Fibroblast of the conjunctiva (primary cell): ENCODE measurements at places on chromosomes 7 and 10.

- DNase-seq: no peak
These were observed 227.0 kb upstream of the AOAH start for GRCh38 chr7:36951257-36951697.

GRCh38 chr10:62048919-62049623, 147.6 kb downstream of the ARID5B start:
- peak; percentile 97 for DNase-seq

- no peak for DNase-seq
These were observed 32.8 kb downstream of the CAMK1D start for GRCh38 chr10:12382157-12382548.

GRCh38 chr10:85642082-85642420, 724.5 kb downstream of the GRID1 start:
- no peak for DNase-seq

DNA sequence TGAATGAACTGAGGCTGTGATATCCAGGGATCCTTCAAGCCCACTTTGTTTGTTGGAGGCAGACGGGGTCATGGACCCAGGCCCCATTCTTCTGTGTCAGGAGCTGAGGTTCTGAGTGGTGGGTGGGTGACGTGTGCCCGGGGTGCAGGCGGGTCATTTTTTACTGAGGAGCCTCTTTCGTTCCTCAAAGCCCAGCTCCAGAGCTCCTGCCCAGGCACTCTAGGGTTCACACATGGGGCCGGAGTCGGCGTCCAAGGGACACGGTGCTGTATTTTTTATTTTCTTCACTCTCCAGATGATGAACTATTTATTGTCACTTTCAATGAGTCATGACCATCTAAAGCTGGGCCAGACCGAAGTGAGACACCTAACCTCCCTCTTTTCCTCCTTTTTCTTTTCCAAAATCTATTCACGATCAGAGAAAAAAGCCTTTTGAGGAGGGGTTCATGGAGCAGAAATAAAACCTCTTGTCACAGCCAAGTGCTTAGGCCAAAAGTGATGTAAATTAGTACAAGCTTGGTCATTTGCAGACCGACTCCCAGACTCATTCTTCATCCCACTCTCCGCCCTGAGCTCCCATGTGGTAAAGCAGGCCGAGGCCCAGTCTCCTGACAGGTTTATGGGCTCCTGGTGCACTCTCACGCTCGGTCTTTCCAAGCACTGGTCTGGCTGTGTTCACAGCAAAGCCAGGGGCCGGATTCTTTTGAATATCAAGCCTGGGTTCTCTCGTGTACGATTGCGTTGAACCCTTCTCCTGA, 41.4 kb upstream of the PITRM1 start:
- no peak for DNase-seq

GRCh38 chr10:110323503-110323902, 18.8 kb upstream of the SMNDC1 start:
- DNase-seq: no peak

- DNase-seq: no peak
These were observed 4.2 kb downstream of the FGFR2 start for GRCh38 chr10:121594076-121594475.

DNA sequence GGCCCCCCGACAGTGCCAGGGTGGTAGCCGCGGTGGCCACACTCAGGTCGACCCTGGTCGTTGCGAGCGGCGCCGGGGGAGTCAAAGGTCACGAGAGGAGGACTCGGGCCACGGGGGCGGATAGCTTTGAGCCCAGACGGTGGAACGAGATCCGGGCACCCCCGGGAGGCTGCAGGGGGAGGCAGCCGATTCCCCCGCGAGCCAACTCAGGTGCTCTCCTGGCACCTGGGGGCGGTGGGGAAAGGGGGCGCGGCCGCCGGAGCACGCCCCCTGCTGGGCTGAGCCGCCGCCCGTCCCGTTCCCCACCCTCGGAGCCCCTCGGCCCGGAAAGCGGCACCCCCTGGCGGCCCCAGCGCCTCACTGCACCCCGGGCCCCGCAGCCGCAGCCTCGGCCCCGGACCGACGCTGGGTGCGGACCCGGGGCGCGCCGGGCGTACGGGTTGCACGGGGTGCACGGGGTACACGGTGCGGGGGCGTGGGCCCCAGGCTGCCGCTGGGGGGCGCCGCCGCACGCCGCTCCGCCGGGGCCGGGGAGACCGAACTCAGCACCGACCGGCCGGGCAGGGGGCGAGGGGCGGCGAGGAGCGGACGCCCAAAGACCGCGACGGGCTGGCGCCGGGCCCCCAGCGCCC, 521 bp upstream of the NYAP1 start:
- no peak for DNase-seq

DNA sequence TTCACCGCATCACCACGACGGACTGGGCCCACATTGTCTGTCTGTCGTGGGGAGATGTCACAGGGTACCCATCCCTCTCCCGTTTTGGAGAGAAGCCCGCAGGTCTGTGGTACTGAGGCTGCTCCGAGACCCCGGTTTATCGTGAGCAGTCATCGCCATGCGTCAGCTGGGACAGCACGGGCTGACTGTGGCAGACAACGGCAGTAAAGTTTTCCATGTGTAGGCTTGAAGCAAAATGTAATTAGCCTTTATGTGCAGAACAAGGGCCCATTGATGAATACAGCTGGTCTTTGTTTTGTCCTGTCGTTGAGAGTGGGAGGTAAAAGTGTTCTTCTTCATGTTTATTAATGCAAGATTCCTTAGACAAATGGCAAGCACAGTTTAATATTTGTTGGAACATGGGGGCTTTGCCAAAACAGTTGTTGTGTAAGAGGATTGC, 167.4 kb upstream of the SH2B2 start:
- DNase-seq: no peak

DNA sequence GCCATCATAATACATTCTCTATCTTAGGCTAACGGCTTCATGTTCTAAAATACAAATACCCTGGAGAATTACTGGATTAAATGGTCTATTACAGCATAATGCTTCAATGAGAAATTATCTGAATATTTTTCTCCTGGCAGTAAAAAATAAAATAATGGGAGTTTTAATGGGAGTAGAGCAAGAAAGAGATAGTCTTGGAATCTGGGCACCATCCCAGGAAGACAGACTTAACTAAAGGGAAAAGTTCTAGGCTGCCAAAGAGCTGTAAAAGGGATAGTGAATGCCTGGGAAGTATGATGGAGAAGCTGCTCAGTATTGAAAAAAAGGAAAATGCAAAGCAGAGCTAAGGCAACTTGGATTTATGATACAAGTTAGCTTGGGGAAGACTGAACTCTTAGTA, 12.1 kb upstream of the SYPL1 start:
- DNase-seq: no peak

DNA sequence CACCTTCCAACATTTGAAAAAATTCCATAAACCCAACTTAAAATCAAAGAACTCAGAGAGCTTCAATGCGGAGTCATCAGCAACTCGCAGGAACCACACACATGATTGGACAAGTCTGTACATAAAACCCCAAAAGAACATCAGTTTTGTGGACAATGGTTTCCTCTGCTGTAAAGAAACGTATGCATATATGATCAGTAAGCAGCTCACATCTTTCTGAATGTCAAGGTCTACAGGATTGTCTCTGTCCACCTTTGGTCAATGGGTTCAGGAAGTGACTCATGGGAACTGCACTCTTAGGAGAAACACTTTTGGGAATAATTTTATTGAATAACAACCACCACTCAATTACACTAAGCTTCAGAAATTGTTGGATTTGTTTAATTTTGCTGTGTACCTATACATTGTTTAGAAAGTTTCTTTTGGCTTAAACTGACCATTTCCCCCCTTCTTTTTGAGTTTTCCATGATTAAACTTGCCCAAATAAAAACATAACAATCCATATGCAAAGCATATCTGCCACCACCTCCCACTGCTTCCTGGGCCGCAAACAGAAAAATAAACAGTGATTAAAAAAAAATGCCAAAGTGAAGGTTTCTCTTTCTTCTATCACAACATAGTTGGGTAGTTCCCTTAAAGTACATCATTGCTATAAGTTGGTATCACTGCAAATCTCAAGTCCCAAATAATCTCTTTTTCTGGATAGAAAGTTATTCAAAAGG, 27.3 kb upstream of the AFAP1L2 start:
- DNase-seq: no peak

DNA sequence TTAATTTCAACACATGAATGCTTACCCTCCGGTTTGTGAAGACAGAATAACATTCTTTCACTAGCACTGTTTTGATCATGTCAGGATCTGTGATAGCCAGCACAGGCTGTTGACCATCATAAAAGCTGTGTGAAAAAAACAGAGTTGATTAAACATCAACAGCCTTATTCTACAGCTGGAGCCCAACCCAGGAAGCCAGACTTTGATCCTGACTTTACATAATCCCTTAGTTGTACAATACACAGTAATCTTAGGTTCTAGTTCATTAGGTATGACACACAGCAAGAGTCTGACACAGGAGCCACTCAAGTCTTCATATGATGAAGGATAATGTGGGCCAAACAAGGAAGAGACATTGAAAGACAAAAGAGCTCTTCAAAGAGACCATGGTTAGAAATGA, 11.4 kb downstream of the CYP3A4 start:
- DNase-seq: no peak

DNA sequence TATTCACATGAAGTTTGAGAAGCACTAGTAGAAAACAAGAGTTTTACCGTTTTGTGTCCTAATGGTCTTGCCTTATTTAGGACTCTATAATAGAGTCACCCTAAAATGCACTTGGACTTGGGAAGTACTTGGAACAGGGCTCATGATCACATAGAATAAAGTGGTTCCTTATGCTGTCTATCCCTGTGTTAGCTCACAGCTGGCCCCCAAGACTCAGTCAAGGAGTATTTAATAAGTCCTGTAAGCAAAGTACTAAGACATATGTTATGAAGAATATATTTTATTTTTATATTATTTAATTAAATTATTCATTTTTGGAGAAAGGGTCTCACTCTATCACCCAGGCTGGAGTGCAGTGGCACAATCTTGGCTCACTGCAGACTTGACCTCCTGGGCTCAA, 54.5 kb downstream of the XRCC2 start:
- no peak for DNase-seq

DNA sequence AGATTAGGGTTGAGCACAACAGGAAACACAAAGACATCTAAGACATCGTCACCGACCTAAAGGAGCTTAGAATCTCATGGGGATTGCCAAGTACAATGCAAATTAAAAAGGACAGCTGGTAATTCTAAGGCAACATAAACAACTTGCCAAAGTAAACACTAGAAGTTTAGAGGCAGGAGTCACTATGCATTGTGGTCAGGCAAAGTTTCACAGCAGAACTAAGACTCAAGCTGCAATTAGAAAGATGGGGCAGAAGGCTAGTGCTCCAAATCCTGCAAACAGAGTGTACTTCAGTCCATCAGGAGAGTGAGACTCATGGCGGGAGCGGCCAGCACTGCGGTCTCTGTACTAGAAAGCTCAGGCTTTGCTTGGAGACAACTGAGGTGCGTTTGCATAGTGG, 52.7 kb downstream of the HIPK2 start:
- peak; percentile 47 for DNase-seq

DNA sequence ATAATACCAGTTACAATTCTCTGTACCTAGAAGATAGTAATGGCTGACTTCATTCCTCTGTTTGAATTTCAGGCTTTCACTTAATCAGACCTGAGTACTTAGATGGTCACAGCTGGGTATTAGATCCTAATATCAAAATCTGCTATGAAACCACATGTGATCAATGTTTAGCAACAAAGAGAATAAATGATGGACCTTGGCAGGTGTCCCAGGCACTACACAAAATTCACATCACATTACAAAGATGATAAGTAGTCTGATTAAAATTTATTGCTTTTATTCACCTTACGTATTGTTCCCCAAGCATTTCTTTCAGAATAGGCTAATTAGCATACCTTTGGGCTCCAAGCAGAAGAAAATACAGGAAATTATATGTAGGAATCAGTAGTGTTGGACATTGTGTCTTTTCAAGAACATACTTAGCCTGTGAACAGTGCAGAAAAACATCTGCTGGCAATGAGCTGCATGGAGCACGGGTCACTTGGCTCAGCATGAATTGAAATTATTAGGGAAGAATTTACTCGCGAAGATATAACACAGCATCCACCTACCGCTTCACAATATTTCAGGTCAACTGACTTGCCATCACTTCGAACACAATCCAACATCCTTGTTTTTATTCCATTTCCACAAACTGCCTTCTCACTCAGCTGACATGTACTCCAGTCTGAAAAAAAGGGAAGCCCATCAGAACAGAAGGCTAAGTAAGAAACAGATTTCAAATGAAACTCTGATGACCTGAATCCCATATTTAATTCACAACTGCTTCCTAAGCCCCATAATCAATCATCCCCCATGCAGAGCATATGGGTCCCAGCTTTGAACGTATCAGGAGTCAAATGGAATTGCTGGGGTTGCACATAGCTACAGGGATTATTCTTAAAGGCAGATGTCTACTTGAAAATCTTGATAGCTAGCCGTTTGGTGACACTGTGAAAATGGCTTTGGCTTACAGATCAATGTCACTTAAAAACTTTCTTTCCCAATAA, 421.0 kb downstream of the THSD7A start:
- DNase-seq: no peak

GRCh38 chr10:69327463-69328379, 49.4 kb downstream of the HK1 start:
- no peak for DNase-seq

DNA sequence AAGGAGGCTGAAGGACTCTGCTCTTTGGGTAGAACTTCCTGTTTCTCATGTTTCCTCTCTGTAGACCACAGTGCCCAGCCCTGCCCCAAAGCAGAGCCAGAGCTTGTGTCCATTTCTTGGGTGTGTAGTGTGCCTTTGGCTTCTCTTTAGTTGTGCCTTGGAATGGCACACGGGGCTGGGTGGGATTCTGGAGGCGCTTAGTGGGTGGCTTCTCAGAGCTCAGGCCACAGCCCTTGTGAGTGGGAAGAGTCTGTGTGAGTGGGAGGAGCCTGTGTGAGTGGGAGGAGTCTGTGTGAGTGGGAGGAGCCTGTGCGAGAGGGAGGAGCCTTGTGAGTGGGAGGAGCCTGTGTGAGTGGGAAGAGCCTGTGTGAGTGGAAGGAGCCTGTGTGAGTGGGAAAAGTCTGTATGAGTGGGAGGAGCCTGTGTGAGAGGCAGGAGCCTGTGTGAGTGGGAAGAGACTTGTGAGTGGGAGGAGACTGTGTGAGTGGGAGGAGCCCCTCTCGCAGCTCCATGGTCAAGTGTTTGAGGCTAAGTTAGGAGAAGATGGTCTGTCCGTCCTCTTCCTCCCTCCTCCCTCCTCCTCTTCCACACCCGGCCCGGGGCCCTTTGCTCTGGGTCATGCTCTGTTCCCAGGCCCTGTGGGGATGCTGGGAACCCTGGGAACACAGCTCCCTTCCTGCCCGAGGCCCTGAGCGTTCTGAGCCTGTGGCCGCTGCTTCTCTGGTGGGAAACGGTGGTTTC, 153.0 kb downstream of the GRK5 start:
- DNase-seq: no peak
